ENCODE measurements at places on chromosomes 7 and 10.

GRCh38 chr7:67890316-67890715 is 893.7 kb downstream of the TYW1 start:
- DNase-seq, result no peak

GRCh38 chr7:108099713-108100112 is 30.4 kb downstream of the LAMB4 start:
- no peak for DNase-seq

DNA sequence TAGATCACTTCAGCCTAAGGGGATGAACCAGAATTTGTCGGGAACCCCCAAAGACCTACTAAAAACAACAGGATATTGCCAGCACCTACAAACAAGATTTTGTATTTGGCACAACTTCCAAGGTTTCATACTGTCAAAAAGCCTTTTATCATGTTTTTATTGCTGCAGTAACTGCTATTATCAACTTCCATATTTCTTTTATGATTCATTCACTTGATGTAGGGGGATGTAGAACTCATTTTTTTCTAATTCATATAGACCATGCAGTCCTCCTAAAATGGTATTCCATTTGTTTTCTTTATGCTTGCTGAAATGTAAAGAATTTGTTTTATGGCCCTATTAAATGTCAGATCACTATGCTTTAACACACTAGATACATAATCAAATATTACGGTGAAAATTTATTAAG is 30.0 kb upstream of the WNT16 start:
- DNase-seq, result no peak

DNA sequence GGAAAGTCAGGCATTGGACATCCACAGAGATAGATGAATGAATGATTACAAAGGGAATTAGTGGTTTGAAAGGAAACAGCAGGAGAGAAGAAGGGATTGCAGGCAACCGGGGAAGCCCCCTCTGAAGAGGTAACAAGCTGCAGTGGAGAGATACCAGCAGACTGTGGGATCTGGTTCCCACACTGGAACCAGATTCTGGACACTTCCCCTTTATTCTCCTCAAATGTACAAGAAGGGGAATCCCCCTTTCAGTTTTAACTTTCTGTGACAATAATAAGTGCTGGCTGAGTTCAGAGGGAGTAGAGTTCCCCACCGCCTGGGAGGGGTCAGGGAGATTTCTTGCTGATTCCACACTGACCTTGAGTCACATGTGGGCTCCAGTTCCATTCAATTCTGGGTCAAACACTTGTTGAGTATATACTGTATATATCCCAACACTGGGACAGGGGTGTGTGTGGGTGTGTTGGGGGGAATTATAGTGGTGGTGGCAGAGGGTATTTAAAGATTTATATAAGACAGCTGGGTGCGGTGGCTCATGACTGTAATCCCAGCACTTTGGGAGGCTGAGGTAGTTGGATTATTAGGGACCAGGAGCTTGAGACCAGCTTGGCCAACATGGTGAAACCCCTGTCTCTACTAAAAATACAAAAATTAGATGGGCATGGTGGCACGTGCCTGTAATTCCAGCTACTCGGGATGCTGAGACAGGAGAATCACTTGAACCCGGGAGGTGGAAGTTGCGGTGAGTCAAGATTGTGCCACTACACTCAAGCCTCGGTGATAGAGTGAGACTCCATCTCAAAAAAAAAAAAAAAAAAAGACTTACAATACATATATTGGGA is 16.5 kb upstream of the DDIT4 start:
- DNase-seq, result no peak

DNA sequence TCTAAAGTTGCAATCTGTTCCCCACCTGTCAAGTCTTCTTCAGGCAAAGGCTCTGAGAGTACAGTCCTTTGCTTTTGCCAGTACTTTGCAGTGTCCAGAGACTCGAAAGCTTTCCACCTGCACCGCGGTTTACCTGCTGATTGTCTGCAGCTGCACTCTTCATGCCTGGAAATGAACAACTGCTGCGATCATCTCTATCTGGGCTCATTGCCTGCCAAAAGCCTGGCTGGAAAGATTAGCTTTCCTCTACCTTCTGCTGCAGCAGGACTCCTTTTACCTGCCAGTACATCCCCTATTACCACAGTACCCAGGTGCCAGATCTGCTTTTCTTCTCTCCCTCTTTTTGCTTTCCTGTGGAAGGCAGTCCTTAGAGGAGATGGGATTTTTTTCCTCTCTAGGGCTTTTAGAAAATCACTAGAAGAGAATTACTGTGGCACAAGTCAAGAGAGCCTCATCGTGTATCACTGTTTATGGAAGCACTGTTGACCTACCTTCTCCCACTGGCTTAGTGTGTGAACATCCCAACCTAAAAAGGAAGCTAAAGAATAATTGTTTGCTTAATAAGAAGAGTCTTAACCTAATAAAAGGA is 2.2 kb downstream of the STRIP2 start:
- DNase-seq, result no peak

DNA sequence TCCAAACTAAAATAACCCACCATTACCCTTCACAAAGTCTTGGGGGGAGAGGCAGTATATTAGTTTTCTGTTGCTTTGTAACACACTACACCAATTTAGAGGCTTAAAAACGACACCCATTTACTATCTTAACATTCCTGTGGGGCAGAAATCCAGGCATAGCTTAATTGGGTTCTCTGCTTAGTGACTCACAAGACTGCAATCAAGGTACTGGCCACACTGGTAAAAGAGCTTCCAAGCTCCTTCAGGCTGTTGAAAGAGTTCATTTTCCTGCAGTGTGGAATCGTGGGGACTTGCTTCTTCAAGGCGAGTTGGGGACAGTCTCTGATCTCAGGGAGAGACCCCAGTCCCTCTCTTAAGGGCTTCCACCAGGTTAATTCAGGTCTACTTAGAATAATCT is 139.1 kb downstream of the XPNPEP1 start:
- no peak for DNase-seq

- DNase-seq, result no peak
These were observed 75.3 kb downstream of the GRB10 start for GRCh38 chr7:50707236-50708006.

DNA sequence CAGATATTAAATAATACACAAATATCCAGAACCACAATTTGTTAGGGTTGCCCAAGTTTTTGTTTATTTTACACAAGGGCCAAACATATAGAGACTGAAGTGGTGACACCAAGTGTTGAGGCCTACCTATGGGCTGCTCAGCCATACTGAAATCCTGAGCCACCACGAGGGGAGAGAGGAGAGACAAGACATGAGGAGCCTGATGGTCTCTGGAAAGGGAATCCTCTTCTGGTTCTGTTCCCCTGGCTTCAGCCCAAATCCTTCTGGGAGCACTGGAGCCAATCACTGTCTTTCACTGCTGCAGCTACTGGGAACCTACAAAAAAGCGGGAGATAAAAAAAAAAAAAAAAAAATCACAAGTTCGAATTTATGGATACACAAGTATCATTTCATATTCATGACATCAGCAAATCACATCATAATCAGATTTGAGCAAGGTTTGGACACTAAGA is 1.9 kb downstream of the SKIDA1 start:
- no peak for DNase-seq
